ENCODE measurements at places on chromosomes 4 and X. TPM values are rescaled to one million over a fixed set of nuclear protein-coding genes. Genes with fewer than 3 reads are reported as not detected.

ABCG2 gene
- 11.9 TPM for total RNA-seq

DNA sequence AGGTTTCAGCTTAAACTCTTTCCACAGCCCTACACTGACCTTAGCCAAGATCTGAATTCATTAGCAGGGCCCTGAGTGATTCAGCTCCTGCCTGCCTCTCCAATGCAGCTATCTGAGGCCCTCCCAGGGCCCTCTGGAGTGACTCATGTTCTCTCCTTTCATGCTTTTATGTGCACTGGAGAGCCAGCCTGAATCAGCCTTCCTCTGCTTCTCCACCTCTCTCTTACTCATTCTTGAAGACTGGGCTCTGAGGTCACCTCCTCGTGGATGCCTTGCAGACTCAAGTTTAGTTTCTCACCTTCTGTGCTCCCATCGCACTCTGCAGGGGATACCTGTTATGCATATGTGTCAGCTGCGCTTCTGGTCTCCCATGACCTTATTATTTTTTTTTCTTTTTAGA lies 3.1 kb upstream of the OCIAD2 start:
- no peak overlapping the region for H3K27ac ChIP-seq
- H3K4me1 ChIP-seq, result peaks cover 16% of the 10 kb centered on the region
- H3K27me3 ChIP-seq, result no peaks in the 10 kb centered on the region
- H3K4me3 ChIP-seq, result no peak overlapping the region
- peak; percentile 70 for DNase-seq
- H3K36me3 ChIP-seq, result 0 out of 2 replicates have a peak, but pooled peaks cover 3% of the 10 kb centered on the region

GRCh38 chr4:5865896-5866599 lies 26.8 kb downstream of the CRMP1 start:
- H3K27me3 ChIP-seq, result no peaks in the 10 kb centered on the region
- no peak for DNase-seq
- no peaks in the 10 kb centered on the region for H3K4me1 ChIP-seq

DNA sequence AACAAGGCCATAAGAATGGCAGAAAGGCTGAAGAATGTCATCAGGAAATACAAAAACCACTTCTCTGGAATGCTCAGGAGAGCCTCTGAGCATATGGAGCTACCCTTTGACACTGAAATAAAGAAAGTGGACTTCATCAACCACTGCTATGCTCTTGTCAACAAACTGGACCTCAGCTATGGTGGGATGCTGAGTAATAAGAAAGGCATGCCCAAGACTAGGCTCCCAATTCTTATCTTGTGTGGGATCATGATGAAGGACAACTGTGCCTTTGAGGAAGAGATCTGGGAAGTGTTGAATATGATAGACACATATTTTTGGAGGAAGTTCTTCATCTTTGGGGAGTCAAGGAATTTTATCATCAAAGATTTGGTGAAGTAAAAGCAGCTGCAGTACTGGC lies 86.9 kb upstream of the MAGEB16 start:
- H3K27ac ChIP-seq, result no peak overlapping the region
- no peaks in the 10 kb centered on the region for H3K36me3 ChIP-seq
- H3K4me1 ChIP-seq, result no peaks in the 10 kb centered on the region

Measured in SJSA1 (cell line).